ENCODE measurements at places on chromosomes 11 and 22.

- H3K36me3 ChIP-seq = no peaks in the 10 kb centered on the region
- no peak overlapping the region for H3K4me3 ChIP-seq
- no peak overlapping the region for H3K27ac ChIP-seq
- DNase-seq = no peak
Observed at GRCh38 chr11:79897896-79898295, 457.1 kb upstream of the TENM4 start.

- no peak overlapping the region for H3K4me3 ChIP-seq
- no peak for DNase-seq
- H3K4me1 ChIP-seq = no peaks in the 10 kb centered on the region
- peaks cover 16% of the 10 kb centered on the region for H3K27me3 ChIP-seq
Observed at GRCh38 chr11:88553204-88553603, 215.7 kb upstream of the CTSC start.

GRCh38 chr11:62600367-62601121, 1.1 kb downstream of the MTA2 start:
- peak overlapping the region; percentile 89 for H3K27ac ChIP-seq
- H3K27me3 ChIP-seq = no peaks in the 10 kb centered on the region
- no peak for DNase-seq
- H3K4me3 ChIP-seq = peak overlapping the region; percentile 84
- peaks cover 53% of the 10 kb centered on the region for H3K36me3 ChIP-seq

DNA sequence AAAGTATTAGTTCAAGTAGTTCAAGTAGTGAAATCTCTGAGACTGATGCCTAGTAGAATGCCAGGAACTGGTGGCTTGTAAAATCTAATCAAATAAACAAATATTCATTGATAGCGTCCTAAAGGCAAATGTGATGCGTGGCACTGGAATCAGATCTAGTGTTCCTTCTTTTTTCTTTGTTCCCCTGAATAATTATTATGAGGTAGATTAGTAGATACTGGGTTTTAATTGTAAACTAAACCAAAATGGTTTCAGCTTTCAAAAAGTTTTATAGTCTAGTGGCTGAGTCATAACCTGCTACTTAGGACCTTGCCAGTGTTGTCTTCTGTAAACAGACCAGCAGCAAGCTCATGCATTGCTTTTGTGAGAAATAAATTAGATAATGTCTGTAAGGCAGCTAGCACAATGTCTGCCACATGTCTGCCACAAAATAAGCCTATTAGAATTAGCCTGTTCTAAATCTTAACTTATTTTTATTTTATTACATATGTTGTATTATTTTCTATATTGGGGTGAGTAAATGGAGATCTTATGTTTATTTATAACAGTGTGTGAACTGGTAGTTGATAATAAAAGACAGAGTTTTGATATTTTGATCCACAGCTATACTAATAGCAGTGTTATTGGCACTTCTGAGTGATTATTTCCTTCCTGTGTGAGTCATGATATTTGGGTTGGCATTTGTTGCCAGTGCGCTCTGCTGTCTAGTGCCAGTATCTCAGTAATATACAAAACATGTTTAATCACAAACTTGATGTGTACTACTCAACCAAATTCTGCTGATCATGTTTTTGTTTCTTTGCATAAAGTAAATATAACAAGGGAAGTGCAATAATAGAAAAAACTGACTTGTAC, 135.7 kb downstream of the TMEM135 start:
- no peaks in the 10 kb centered on the region for H3K27me3 ChIP-seq
- peak overlapping the region; percentile 47 for H3K27ac ChIP-seq
- peaks cover 23% of the 10 kb centered on the region for H3K4me1 ChIP-seq
- H3K4me3 ChIP-seq = no peak overlapping the region
- H3K36me3 ChIP-seq = peaks cover 2% of the 10 kb centered on the region

GRCh38 chr11:45141171-45141570, 5.3 kb upstream of the PRDM11 start:
- H3K27me3 ChIP-seq = peaks cover 2% of the 10 kb centered on the region
- H3K36me3 ChIP-seq = peaks cover 2% of the 10 kb centered on the region
- peaks cover 4% of the 10 kb centered on the region for H3K4me1 ChIP-seq
- no peak overlapping the region for H3K27ac ChIP-seq
- DNase-seq = no peak
- H3K4me3 ChIP-seq = no peak overlapping the region

DNA sequence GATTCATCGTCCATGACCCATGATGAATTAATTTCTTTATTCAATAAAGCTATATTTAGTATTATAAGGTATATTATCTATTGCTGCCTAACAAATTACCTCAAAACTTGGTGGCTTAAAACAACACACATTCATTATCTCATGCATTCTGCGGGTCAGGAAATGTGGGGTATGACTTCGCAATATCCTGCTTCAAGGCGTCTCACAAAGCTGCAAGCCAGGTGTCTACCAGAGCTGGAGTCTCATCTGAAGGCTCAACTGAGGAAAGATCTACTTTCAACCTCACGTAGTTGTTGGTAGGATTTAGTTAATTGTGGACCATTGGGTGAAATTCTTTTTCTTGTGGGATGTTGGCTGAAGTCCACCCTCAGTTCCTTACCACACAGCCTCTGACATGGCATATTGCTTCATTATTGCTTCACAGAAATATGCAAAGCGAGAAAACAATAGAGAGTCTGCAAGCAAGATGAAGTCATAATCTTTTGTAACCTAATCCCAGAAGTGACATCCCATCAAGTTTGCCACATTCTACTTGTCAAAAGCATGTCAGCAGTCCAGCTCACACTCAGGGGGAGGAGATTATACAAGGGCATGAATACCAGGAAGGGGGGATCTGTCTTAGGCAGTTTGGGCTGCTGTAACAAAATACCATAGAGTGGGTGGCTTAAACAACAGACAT, 45.1 kb downstream of the KREMEN1 start:
- H3K4me3 ChIP-seq = no peak overlapping the region
- no peak overlapping the region for H3K27ac ChIP-seq
- peaks cover 5% of the 10 kb centered on the region for H3K4me1 ChIP-seq
- no peak for DNase-seq
- H3K27me3 ChIP-seq = peaks cover 73% of the 10 kb centered on the region
- H3K36me3 ChIP-seq = peaks cover 7% of the 10 kb centered on the region

GRCh38 chr11:92784331-92784730, 185.1 kb upstream of the MTNR1B start:
- H3K4me3 ChIP-seq = no peak overlapping the region
- no peaks in the 10 kb centered on the region for H3K27me3 ChIP-seq
- no peaks in the 10 kb centered on the region for H3K4me1 ChIP-seq
- no peak overlapping the region for H3K27ac ChIP-seq
- H3K36me3 ChIP-seq = no peaks in the 10 kb centered on the region

DNA sequence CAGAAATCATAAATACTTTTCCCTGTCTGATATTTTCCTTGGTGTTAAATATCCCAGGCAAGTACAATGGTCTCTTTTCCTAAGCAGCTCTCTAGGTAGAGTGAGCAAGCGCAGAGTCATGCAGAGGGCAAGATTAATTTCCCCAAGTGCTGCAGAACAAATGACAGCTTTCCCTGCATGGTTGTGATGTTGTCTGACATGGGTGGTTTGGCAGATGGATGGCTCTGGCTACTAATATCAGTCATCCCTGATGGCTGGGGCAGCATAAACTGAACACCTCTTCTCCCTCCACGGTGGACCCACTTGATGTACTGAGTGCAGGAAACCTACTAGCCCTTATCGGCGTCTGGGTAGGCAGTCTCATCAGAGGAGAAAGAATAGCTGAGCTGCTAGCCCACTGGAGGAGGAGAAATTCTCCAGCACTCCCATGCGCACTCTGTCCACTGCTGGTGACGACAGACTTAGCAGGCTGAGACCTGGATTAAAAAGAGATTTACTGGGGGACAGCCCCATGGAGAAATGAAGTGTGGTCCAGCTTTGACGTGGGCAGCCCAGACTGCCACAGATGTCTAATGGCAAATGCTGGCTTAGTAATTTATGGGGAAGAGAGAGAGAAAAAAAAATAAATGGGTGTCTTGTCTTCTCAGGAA, 202.9 kb downstream of the DBX1 start:
- no peak overlapping the region for H3K27ac ChIP-seq
- H3K36me3 ChIP-seq = no peaks in the 10 kb centered on the region
- no peaks in the 10 kb centered on the region for H3K4me1 ChIP-seq

DNA sequence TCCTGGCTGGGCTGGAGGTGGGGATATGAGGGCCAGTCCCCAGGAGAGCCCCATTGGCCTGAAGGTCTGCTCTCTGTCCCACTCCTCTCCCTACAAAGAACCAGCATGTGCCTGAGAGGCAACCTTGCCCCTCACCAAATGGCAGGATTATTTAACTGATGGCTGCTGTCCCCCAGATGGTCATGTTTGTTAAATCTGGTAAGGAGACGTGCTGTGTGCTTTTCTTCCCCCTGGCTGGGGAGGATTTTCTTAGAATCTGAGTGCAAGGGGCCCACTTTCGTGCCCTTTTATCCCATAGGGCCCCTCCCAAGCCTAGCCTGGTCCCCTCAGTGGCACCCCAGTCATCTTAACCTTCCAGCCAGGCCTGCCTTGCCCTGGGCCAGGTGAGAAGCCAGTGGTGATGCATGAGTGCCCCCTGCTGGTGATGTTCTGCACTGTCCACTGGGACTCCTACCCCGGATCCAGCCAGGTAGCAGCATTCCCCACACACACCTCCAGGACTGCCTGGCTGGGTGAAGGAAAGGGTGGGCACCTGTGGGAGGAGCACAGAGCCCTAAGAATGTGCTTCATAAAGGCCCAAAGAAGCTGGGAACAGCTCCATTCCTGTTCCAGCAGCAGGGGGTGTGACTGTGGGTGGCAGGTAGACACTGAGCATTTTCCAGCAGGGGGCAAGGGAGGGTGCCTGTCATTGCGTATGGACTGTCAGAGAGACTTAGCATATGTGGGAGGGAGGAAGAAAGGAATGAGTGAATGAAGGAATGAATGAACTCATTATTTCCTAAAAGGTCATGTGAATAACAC, 28.9 kb downstream of the MFNG start:
- no peak overlapping the region for H3K27ac ChIP-seq
- no peak overlapping the region for H3K4me3 ChIP-seq
- peaks cover 6% of the 10 kb centered on the region for H3K36me3 ChIP-seq
- H3K27me3 ChIP-seq = no peaks in the 10 kb centered on the region
- H3K4me1 ChIP-seq = peaks cover 12% of the 10 kb centered on the region

DNA sequence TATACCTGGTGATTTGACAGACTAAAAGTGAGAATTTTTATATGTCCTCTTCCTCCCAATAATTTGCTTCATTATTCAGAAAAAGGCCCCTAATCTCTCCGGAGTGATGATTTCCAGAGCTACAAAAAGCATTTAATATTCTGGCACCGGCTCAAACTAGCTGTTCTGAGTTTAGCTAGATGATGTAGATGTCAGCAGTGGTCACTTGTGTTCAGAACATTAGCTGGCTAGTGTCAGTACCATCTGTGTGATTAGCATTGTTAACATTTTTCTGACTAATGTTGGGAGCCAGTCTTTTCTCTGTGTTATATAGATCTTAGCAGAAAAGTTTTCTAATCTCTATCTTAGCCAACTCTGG, 68.7 kb upstream of the RRM1 start:
- H3K27me3 ChIP-seq = no peaks in the 10 kb centered on the region
- H3K4me3 ChIP-seq = no peak overlapping the region
- H3K4me1 ChIP-seq = peaks cover 29% of the 10 kb centered on the region
- no peak for DNase-seq
- H3K36me3 ChIP-seq = peaks cover 17% of the 10 kb centered on the region
- H3K27ac ChIP-seq = peak overlapping the region; percentile 83
